ENCODE measurements at places on chromosomes 12 and 14.

DNA sequence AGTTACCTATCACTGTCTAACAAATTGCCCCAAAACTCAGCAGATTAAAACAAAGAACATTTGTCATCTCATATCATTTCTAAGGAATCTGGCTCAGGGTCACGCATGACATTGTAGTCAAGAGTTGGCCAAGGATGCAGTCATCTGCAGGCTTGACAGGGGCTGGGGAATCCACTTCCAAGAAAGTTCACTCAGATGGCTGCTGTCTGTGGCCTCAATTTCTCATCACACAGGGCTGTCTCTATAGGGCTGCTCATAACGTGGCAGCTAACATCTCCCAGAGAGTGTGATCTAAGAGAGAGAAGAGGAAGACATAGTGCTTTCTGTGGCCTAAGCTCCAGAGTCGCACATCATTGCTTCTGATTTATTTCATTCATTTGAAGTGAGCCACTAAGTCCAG is 17.0 kb upstream of the IL22 start:
- no peak for DNase-seq

DNA sequence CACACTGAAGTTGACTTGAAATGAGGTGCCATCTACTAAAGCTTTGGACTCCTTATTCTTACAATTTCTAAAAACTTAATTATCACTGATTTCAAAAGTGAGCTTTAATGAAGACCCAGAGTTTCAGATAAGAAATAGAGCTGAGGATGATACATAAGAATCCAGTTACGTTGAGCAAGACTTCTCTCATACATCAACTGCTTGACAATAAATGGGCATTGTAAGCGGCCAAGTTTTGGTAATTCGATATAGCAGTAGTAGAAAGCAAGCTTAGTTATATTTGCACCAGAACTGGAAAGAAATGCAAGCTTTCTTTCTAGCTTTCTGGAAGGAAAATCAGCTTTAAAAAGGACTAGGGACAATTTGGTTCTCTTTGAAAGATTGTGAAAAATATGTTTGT is 1359.6 kb downstream of the FSCB start:
- no peak for DNase-seq

DNA sequence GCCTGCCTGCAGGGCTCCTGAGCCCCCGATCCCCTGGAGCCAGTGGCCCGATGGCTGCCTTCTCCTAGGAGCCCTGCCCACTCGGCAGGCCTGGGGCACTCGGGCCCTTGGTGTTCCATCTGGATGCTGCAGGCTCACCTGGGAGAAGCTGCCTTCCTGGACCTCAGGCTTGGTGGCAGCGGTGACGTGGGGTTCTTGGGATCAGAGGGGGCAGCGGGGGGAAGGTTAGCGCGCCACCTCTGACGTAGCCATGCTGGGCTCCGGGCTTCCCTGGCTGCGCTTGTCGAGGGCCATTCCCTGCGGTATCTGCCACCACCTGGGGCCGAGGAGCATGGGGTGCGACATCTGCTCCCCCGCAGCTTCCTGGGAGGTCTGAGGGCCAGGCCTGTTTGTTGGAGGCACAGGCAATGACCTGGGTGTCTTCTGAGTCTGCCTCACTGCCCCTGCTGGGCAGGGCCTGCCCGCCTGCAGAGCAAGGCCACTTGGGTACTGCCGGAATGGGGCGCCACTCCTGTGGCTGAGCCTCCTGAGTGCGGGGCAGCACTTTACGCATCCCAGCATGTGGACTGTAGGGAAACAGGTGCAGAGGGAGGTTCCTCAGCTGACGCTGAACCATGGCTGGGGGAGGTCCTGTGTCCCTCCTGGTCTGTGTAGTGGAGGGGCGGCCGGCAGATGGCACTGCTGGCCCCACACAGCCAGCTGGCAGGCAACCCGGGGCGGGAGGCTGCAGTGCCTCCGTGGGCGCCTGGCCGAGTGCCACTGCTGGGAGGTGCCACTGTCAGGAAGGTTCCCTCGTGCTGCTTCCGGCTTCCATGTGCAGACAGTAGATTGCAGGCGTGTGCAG is 20.3 kb downstream of the MTA1 start:
- peak; percentile 29 for DNase-seq

GRCh38 chr12:89756585-89757398 is 48.2 kb upstream of the ATP2B1 start:
- DNase-seq = peak; percentile 99

GRCh38 chr14:56119201-56119981 is 1.2 kb downstream of the PELI2 start:
- no peak for DNase-seq

- no peak for DNase-seq
These were observed 42.9 kb downstream of the DNAI7 start for GRCh38 chr12:25152055-25152454.

GRCh38 chr14:24280797-24281460 is 9.5 kb upstream of the RABGGTA start:
- no peak for DNase-seq

GRCh38 chr12:45089411-45090075 is 38.6 kb upstream of the DBX2 start:
- no peak for DNase-seq

- DNase-seq = no peak
These were observed 2.2 kb downstream of the NAB2 start for GRCh38 chr12:57090924-57091637.

GRCh38 chr12:121033625-121034349 is 5.3 kb downstream of the OASL start:
- peak; percentile 92 for DNase-seq

GRCh38 chr14:20247646-20248246 is 8.7 kb downstream of the OR11H4 start:
- DNase-seq = peak; percentile 16

GRCh38 chr12:25769082-25769945 is 189.2 kb upstream of the RASSF8 start:
- peak; percentile 83 for DNase-seq

DNA sequence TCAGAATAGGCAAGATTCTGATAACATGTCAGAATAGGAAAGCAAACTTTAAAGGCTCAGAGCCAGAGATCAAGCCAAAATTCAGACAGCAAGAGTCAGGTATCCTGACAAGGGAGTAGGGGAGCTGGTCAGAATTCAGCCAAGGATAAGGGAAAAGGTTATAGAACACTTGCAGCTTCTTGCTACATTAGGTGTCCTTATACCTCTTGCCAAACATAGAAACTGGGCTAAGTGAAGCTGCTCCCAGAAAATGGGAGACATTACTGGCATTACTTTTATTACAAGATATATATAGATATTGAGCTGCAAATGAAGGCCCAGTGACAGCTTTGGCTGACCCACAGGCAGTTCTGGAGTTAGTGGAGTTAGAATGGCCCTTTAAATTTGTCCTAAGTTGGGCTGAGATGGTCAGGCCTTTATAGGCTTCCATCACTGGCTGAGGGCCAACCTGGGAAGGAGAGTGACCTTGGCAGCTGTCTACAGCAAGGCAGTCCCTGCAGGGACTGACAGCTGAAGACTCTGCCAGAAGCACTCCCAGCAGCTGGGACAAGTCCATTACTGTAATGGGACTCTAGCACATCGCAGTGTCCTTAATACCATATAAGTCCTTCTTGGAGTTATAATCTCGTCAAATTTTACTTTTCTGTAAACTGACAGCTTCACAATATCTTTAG is 83.0 kb downstream of the LRRC9 start:
- no peak for DNase-seq

DNA sequence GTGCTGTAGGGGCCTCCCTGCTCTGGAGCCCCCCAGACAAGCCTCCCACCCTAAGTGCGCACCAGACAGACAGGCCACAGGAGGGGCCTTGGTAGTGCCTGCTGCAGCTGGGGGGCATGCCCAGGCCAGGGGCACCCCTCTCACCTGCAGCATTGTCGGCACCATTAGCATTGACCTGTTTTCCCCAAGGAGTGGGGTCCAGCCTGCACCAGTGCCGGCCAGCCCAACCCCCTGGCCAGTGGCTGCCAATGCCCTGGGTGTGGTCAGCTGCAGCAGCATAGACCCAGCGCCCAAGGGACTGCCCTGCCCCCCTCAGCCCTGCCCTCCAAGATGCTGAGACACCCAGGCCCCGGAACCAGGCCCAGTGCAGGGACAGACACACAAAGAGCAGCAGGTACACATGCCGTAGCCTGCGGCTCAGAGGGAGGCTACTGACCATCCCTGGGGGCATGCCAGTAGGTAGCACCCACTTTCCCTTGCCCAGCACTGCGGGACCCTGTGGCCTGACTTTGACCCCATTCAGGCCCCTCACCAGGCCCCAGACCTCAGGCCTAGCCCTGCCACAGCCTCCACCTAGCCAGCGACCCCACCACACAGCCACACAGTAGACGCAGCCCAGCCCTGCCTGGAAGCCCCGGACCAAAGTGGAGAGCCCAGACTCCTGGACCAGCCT is 1.0 kb downstream of the AHNAK2 start:
- DNase-seq = peak; percentile 26

DNA sequence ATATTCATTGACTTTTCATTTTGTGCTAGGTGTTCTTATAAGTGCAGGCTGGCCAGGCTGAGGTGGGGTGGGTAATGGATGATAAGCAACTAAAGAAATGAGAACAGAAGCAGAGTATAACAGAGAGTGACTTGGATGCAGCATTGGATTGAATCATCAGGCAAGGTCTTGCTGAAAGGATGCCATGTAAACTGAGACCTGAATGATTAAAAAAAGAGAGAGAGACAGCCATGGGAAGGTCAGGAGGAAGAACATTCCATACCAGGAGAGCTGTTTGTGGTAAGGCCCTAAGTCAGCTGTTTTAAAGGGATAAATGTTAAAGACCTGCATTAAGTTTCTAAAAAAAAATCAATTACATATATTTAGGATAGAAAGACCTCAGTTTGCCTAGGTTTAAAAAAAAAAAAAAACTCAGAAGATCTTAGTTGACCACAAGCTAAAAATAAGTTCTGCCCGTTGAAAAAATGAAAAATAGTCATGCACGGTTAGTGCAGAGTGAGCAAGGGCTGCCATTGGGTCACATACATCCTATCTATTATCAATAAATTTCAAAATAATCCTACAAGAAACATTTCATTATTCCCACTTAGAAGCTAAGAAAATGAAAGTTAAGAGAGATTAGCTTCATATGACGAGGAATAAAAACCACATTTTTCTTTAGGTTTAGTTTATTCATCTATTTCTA is 37.2 kb downstream of the IFNG start:
- DNase-seq = peak; percentile 39

- no peak for DNase-seq
These were observed 25.9 kb upstream of the MEG3 start for GRCh38 chr14:100800041-100800440.

GRCh38 chr12:125104982-125105381 is 39.7 kb downstream of the AACS start:
- DNase-seq = no peak

- no peak for DNase-seq
These were observed 4.6 kb upstream of the SLC15A5 start for GRCh38 chr12:16282081-16282480.

GRCh38 chr14:89503431-89503996 is 86.5 kb upstream of the FOXN3 start:
- no peak for DNase-seq

DNA sequence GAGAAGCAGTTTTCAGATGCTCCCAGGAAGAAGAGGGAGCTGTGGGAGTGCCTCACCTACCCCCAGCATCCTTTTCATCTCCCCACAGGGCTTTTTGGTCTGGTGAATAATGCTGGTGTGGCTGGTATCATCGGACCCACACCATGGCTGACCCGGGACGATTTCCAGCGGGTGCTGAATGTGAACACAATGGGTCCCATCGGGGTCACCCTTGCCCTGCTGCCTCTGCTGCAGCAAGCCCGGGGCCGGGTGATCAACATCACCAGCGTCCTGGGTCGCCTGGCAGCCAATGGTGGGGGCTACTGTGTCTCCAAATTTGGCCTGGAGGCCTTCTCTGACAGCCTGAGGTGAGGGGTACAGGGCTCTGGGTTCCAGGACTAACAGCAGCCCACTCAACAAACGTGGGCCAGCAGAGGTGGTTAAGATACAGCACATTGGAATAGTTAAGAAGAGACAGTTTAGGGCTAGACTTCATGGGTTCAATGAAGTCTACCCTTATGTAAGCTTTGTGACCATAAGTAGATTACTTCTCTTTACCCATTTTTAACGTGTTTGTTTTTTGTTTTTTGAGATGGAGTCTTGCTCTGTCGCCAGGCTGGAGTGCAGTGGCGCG is 1.5 kb downstream of the RDH5 start:
- no peak for DNase-seq

DNA sequence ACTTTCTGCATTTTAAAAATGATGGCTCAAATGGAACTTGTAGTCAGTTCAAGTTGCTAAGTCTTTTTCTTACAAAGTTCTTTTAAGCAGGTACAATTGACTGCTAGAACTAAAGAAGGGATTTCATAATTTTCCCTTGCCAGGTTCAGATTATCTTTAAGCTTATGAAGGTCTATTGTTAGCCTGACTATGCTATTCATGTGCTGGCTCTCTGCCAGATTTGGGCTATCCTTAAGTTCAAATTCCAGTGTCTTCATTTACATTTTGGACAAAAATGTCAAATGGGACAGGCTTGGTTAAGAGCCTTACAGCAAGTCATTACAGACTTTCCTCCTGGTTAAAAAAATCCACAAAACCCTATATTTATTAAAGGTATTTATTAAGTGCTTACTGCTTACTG is 42.3 kb downstream of the INSM2 start:
- no peak for DNase-seq

DNA sequence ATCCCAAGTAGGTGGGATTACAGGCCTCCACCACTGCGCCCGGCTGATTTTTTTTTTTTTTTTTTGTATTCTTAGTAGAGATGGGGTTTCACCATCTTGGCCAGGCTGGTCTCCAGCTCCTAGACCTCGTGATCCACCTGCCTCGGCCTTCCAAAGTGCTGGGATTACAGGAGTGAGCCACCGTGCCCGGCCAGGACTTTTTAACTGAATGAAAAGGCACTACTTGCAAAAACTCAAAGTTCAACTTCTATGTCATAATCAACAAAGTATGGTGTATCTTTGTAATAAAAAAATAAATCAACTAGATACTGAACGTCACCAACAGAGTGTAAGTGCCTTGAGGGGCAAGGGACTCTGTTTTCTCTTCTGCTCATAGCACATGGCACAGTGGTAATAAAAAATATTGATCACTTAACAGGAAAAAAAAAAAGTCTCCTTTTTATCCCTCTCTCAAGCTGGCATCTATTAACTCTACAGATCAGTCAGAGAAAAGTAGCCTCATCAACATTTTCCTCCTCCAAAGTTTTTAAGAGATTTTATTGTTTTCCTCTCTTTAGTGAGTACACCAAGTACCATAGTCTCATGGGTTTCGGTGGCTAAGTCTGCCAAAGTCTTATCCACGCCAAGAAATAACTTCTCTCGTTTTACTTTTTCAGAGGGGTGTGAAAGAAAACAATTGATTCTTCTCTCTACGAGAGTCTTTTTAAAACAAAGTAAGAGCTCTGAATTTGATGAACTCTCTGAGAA is 10.6 kb upstream of the FOXN3 start:
- no peak for DNase-seq

GRCh38 chr14:76678244-76678800 is 82.9 kb upstream of the VASH1 start:
- DNase-seq = no peak

DNA sequence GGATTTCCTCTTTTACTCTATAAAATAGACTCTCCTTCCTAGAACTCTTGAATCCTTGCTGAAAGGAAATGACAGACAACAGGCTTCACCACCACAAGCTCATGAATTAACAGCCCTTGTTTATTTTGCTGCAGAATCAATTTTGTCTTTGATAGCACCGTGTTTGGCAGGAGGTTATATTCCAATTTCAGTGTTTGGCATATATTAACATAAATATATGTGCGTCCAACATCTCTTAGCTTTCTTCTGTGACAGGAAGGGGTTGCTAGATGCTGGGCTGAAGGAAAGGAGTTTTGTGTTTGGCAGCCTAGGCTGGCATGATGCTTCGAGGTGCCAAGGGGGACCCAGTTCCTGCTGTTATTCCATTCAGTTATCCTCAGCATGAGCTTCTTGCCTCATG is 126.4 kb downstream of the TMEM132C start:
- no peak for DNase-seq

Measured in mammary epithelial cell (primary cell).